NCI-H1930 (cell line): ENCODE measurements at places on chromosomes 12 and 14.

GRCh38 chr12:85656561-85656960, 179.6 kb downstream of the RASSF9 start:
- DNase-seq: no peak

GRCh38 chr12:67698672-67699581, 50.4 kb downstream of the DYRK2 start:
- no peak for DNase-seq

DNA sequence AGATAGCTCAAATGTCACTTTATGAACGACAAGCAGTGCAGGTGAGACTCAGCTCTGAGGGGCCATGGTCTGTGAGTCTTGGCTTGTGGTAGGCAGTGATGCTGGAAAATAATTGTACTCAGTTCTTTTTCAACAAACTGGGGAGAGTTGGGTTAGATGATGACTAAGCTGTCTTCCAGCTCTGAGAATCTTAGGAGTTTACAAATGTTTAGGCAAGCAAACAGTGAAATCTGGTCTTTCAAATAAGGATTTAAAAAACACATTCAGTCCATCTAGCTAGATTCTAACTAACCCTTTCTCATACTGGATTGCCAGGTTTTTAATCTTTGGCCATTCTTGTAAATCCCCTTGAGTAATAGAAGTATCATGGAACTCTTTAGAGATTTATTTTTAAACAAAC, 3.4 kb downstream of the PHC1 start:
- no peak for DNase-seq

DNA sequence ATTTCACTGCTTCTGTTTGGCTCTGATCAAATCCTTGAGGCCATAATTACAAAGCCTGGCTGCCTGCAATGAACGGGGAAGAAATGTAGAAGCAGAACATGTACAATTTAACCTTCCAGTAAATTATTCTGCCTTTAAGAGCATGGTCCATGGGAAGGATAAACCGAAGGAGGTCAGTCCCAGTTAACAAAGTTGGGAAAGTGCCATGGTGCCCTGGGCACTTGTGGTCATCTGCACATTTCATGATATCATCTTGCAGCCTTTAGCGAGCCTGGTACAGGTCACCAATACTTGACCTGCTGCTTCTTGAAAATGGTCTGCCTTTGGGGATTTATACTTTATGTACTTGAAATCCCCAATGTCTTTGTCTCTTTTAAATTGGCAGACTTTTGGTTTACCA, 175.9 kb upstream of the KITLG start:
- no peak for DNase-seq

GRCh38 chr14:28831126-28831525, 64.5 kb downstream of the FOXG1 start:
- no peak for DNase-seq

GRCh38 chr14:67413806-67414769, 2.1 kb upstream of the PLEK2 start:
- DNase-seq: no peak

GRCh38 chr12:122420471-122421162, 1.9 kb downstream of the CLIP1 start:
- no peak for DNase-seq

- no peak for DNase-seq
Measured at GRCh38 chr14:92886337-92886736, 36.6 kb upstream of the CHGA start.

- no peak for DNase-seq
Measured at GRCh38 chr14:95525999-95526398, 8.9 kb upstream of the GLRX5 start.

- DNase-seq: no peak
Measured at GRCh38 chr12:104966677-104967076, 8.6 kb upstream of the SLC41A2 start.

DNA sequence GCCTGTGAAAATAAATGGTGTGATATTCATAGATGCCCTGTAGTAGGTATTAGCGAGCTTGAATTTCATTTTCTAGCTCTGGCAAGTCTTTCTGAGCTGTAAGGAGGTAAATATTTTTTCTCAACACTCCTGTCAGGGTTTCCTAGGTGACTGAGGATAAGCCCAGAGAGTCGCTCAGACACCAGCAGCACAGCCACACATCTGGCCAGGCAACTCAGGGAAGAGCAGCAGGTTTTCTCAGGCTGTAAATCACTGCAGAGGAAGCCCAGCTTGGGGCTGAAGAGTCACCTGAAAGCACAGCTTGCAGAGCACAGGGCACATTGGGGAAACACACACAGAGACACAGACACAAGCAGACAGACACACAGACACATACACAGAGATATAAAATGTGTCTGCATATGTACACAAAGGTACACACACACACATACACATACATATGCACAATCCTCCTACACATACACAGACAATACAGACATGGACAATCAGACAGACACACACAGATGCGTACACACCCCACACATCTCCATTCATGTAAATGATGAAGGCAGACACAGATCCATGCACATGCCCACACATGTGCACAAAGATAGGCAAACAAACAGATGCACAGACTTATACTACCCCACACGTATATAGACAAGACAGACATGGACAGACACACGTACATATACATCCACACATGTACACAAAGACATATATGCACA, 232.0 kb upstream of the TMTC1 start:
- no peak for DNase-seq

DNA sequence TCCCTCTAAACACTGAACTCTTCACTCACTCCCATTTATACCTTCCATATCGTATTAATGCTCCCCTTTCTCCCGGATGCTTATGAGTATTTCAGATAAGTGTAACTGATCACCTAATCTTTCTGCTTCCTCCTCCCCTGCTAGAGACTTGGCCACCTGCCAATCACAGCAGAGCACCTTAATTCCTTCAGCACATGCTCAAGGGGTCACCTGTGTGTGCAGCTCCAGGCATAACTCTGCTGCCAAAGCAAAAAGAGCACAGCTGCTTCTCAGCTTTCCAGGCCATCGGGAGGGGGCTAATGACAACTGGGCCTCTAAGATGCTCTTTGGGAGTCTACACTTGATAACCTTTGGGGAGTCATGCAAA, 106.9 kb upstream of the DYRK2 start:
- no peak for DNase-seq

- DNase-seq: no peak
Measured at GRCh38 chr14:28398506-28398905, 368.1 kb upstream of the FOXG1 start.

GRCh38 chr14:43938588-43939281, 568.3 kb downstream of the FSCB start:
- no peak for DNase-seq

DNA sequence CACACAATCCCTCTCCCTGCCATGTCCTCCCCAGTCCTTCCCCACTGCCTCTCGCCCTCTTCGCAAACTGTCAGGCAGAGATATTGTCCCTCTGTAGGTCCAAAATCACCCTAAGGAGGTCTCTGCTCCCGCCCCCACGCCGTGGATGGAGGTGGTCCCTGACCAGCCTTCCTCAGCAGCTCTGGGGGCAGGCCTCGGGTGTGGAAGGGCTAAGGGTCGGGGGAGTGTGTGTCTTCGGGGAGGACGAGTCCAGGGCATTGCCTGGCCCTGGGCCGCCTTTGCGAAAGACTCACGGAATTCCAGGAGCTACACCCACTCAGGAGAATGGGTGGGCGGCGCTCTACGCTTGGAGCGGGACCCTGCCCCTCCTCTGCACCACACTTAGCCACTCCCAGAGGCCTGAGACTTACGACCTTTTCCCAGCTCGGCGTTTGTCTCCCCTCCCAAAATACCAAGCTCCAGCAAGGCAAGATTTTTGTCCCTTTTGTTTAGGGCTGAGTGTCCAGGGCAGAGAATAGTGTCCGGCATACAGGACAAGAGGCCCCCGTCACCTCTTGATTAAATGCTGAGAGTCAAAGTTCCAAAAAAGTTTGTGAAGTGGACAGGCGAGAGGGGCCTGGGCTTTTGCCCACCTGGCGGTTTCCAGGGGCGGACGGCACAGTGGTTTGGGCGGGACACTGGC, 881 bp downstream of the PYGL start:
- DNase-seq: no peak

DNA sequence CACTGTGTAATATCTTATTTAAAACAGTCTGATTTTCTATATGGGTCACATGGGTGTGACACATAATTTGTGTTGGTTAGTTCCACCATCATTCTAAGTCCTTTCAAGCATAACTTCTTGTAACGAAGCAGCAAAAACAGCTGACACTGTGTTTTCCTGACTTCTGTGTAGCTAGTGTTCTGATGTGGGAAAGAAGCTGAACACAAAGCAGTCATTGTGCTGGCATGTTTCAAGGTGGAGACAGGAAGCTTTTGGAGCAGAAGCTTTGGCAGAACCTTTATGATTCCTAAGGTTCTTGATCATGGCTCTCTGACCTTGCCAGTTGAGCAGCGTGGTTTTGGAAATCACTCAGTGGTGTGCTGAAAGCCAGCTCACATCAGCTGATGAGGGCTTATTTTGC, 351.7 kb upstream of the MDGA2 start:
- no peak for DNase-seq

- DNase-seq: no peak
Measured at GRCh38 chr12:119804011-119804641, 73.0 kb downstream of the CIT start.

- DNase-seq: no peak
Measured at GRCh38 chr14:92696366-92696765, 52.1 kb downstream of the LGMN start.

- no peak for DNase-seq
Measured at GRCh38 chr12:131034631-131035244, 81.0 kb downstream of the ADGRD1 start.

GRCh38 chr14:61347826-61348443, 26.6 kb downstream of the PRKCH start:
- no peak for DNase-seq

- no peak for DNase-seq
Measured at GRCh38 chr12:127685491-127685890, 581.5 kb upstream of the TMEM132C start.

GRCh38 chr14:99146616-99147365, 125.2 kb downstream of the BCL11B start:
- no peak for DNase-seq

- peak; percentile 78 for DNase-seq
Measured at GRCh38 chr12:47636908-47637780, 68.7 kb downstream of the RPAP3 start.

- no peak for DNase-seq
Measured at GRCh38 chr12:28908646-28909045, 240.4 kb upstream of the FAR2 start.

DNA sequence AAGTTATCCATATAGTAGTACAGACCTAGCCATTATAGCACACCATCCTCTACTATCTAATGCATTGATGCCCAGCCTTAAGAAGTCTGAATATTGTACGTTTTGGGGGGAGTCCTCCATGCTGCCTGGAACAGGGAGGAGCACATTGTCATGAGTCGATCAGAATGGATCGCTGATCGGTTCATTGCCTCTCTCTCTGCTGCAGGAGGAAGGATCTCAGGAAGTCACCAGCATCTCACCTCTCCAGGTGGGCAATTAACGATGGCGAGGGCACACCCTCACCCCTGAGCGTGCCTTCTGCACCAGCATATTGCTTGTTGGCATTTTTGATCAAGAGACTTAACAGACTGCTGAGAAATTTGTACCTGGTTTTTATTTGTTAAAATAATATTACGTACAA, 11.5 kb downstream of the CCND2 start:
- DNase-seq: no peak

DNA sequence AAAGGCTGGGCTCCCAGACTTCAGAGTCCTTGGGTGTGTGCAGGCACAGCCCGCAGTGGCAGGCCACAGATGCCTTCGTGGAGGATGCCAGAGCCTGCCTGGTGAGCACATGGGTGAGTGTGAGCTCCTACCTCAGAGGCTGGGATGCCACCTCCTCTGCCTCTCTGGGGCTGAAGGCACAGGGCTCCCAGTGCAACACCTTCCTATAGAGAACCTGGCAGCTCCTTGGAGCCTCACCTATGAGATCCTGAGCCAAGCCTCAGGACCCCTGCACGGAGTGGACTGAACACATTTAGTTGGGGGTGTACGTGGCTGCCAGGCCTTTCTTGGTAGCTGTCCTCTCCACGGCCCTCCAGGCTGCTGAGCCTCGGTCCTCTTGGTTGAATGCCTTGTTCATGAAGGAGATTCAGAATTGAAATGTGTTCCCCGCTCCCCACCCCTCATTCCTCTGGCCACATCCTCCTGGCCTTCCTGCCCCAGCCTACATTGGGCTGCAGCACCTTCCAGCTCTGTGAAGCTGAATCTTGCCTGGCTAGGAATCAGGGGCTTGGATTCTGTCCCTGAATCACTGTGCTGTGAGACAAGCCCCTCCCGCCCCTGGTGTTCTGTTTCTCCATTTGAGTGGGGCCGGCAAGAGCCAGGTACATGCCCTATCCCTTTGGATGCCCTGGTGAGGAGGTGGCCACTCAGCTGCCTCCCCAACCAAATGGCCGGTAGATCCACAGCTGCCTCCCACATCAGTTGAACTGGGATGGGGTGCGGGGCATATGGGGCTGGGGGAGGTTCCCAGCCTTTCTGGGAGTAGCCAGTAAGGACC, 38.7 kb upstream of the TRAF3 start:
- no peak for DNase-seq

- DNase-seq: peak; percentile 79
Measured at GRCh38 chr12:103249607-103250006, 246.2 kb downstream of the C12orf42 start.
